ENCODE measurements at places on chromosomes 6 and 20. TPM values are rescaled to one million over a fixed set of nuclear protein-coding genes. Genes with fewer than 3 reads are reported as not detected.

PDE10A gene
- 32.4 TPM for total RNA-seq

SLC17A1 gene
- total RNA-seq = not detected

FRK gene
- total RNA-seq = 0.85 TPM

OOEP gene
- total RNA-seq = not detected

SAMD10 gene
- 0.38 TPM for total RNA-seq

LGSN gene
- total RNA-seq = under 0.01 TPM

BFSP1 gene
- 2.8 TPM for total RNA-seq

OXT gene
- not detected for total RNA-seq

OARD1 gene
- total RNA-seq = 13.0 TPM

RCAN2 gene
- 0.85 TPM for total RNA-seq

KIAA1755 gene
- 2.5 TPM for total RNA-seq

MROH8 gene
- 0.38 TPM for total RNA-seq

All from regular cardiac myocyte (primary cell).